ENCODE measurements at places on chromosomes 5 and 9. TPM values are rescaled to one million over a fixed set of nuclear protein-coding genes. Genes with fewer than 3 reads are reported as not detected.

- DNase-seq: no peak
Observed at GRCh38 chr5:88892669-88893068, 9.7 kb upstream of the MEF2C start.

KCTD16 gene
- total RNA-seq: 0.11 TPM

DNA sequence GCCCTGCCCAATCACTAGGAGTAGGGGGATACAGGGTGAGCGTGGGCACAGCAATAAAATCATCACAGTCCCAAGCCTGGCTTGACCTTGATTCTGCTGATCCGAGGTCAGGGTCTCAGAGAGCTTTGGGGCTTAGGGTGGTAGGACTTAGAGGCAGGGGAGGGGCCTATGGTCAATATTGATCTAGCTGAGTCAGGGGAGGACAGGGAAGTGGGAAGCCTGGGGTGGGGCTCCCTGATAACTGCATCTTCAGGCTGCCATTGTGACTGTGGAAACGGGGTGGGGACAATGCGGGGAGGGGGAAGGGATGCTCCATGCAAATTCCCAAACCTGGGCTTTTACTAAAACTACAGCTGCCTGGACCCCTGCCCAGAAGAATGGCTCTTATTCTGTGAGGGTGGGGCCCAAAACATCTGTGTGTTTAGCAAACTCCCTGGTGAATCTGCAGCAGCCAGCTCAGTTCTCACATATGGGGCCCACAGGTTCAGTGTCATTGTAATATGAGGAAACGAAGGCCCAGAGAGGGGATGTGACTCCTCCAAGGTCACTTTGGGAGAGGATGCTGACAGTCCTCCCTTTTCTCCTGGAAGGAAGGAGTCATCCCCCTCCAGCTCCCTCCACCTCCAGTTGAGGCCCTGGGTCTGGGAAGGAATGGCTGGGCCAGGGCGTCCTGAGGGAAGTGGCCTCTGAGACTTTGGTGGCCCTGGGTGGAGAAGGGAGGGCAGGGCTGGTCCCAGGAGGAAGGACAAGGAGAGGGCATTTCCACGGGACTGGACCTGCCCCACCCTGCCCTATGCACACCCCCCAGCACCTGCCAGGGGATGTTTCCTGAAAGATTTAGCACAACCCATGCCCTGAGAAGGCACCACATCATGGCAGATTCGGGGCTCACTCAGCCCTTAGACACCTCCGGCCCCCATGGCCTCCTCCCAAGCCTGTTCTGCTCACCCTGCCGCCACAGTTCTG, 26.4 kb downstream of the SLC6A7 start:
- no peak for DNase-seq

DNA sequence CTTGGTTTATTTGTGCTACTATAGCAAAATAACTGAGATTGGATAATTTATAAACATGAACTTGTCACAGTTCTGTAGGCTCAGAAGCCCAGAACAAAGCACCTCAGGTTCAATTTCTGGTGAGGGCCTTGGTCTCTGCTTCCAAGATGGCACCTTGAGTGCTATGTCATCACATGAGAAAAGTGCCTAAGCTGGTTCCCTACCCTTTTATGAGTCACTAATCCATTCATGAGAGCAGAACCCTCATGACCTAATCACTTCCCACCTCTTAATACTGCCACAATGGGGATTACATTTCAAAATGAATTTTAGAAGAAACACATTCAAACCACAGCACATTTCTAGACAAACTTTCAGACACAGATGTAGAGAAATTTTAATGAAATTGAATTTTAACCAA, 98.2 kb upstream of the PRSS3 start:
- no peak for DNase-seq

DNA sequence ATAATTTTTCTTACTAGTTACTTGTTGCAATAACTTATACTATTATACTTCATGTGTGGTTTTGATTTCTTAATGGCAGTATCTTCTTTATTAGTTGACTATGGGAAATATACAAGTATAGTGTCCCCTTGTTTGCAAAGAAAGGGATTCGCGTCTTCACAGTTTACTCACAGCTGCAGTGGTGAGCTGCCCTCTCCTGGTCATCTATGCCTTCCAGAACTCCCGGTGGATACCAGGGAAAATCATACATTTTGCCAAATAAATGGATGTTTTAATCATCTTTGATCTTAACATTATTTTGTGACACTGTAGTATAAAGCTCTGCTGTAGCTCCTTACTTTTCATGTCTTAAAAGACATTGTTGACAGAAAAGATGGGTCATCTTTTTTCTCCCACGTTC, 142.0 kb downstream of the ZCCHC7 start:
- DNase-seq: peak; percentile 29

PCDHGB2 gene
- 12.5 TPM for total RNA-seq

ZFP37 gene
- 4.9 TPM for total RNA-seq

- no peak for DNase-seq
Observed at GRCh38 chr5:176626876-176627236, 3.5 kb downstream of the SNCB start.

DNA sequence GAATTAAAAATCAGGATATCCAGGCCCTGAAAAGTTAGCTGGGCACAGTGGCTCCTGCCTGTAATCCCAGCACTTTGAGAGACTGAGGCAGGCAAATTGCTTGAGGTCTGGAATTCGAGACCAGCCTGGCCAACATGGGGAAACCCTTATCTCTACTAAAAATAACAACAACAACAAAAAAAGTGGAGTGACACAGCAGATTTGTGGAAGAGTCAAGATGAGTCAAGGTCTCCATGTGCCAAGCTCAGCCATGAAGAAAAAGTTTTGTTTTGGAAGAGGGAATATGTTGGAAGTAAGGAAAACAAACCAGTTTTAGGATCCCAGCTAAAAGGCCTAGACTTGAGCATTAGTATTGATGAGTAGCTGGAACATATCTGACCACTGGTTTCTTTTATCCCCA, 14.7 kb downstream of the LRRC70 start:
- peak; percentile 50 for DNase-seq

IQGAP2 gene
- 0.17 TPM for total RNA-seq

- DNase-seq: no peak
Observed at GRCh38 chr5:143870362-143870761, 58.4 kb downstream of the HMHB1 start.

GRCh38 chr5:53631251-53631650, 70.8 kb downstream of the NDUFS4 start:
- no peak for DNase-seq

DNA sequence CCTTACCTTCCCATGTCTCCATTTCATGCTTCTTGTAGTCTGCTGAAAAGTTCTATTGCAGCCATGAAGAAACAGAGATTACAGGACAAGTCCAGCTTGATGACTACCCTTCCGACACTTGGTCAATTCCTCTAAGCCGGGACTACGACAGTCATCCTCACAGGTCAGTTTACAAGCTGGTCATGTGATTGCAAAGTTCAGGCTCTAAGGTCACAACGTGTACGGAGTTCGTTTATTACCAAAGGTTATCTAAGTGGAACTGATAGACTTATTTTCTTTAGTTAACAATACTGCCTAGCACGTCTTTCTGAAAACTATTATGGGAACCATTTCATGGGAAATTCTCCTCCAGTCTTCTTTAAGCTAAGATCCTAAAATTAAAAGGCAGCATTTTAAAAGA, 88.5 kb upstream of the NR5A1 start:
- DNase-seq: no peak

ANKDD1B gene
- 0.06 TPM for total RNA-seq

DNA sequence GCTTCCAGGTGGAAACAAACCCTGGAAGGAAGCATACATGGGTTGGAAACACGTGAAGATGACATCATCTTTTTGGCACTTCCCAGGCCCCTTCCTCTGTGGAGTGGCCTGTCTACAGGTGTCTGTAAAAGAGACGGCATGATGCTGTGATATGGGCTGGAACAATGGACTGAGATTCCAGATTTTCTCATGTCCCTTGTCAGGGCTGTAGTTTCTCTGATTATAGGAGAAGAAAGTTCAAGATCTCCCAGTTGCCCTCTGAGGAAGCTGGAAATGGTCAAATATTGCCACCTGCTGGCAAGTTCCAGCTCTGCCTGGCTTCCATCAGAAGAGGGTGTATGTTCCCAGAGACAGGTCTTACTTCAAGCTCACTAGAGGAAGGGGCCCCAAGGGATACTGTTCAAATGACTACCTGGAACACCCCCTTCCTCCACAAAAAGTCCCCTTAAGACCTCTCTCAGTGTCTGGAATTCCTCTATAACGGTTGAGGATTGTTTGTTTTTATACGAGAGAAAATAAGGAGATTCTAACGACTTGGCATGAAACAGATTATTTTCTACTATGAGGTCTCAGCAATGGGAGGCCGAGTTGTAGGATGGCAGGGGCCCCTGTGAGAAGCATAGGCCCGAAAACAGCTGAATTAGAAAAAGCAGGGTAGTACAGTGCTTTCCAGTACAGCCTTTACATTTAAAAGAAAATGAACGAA, 7.3 kb upstream of the ANXA6 start:
- peak; percentile 73 for DNase-seq

GRCh38 chr9:26061948-26062575, 383.8 kb upstream of the TUSC1 start:
- no peak for DNase-seq

FLT4 gene
- total RNA-seq: 3.2 TPM

OR1Q1 gene
- total RNA-seq: not detected

GRCh38 chr5:144368556-144368955, 197.9 kb downstream of the KCTD16 start:
- peak; percentile 33 for DNase-seq

DNA sequence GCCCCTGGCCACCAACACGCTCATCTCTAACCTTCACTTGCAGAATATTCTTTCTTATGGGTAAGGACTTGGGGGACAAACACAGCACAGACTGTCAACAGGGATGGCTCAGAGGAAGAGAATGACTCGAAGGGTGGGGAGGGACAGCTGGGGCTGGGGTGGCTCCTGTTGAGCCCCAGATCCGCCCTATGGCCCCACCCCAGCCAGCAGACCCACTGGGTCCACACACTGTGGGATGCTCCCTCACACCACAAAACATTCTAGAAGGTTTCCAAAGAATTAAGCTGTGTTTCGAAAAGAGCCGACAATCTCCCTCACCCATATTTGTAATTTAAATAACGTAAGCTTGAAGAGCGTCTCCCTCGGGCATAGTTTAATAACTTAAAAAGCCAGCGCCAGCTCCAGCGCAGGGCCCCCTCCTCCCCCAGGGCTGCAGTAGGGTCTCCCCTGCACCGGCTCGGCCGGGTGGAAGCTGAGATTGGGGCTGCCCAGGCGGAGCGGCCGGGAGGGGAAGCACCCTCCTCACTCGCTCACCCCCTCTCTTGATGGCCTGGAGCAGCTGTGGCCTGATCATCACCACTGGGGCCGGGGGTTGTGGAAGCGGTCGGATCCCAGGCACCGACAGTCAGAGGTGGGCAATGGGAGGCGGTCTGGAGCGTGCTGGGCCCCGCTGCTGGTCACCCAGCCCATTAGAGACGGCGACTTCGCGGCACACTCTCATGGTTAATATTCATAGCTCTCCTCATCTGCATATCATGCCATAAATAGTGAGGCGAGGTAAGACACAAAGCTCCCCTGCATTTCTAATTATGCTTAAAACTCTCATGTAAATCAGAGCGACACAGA, 37.6 kb downstream of the NACC2 start:
- no peak for DNase-seq

DNA sequence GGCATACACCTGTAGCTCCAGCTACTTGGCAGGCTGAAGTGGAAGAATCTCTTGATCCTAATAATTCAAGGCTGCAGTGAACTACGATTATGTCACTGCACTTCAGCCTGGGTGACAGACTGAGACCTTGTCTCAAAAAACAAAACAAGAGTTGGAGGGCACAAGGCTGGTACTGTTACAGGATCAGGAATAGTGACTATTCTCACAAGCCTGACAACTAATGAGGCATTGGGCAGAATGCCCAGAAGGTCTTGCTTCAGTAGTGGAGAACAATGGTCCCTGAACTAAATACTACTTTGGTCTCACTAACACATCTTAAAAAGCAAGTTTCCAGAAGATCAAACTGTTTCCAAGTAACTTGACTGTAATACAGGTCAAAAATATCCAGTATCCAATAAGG, 182.9 kb upstream of the RFX3 start:
- no peak for DNase-seq

OGN gene
- not detected for total RNA-seq

- no peak for DNase-seq
Observed at GRCh38 chr5:121596882-121597281, 254.8 kb upstream of the FTMT start.

- no peak for DNase-seq
Observed at GRCh38 chr9:35958104-35958837, at the start of gene OR2S2. OR2S2 (minus strand) TSS chr9:35958154; CDS start chr9:35958098, 56 bp downstream.

- DNase-seq: no peak
Observed at GRCh38 chr5:36978196-36978595, 101.6 kb downstream of the NIPBL start.

DNA sequence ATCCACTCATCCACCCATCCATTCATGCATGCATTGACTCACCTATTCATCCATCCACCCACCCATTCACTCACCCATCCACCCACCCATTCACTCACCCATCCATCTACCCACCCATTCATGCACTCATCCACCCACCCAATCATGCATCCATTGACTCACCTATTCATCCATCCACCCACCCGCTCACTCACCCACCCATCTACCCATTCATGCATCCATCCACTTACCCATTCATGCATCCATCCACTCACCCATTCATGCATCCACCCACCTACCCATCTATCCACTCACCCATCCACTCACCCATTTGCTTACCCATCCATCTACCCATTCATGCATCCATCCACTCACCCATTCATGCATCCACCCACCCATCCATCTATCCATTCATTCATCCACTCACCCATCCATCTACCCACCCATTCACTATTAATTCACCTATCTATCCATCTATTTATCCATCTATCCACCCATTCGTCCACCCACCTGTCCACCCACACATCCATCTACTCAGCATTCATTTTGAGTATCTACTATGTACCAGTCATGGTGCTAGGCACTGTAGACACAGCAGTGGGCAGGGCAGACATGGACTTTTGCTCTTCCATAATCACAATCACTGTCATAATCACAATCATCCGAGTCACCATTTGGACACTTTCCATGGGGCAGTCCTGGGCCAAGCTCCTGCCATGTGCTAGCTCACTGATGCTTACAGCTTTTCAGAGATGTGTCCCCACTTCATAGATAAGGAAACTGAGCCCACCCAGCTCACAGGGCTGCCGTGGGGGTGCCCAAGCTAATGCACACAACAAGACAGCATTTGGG, 34.4 kb downstream of the HMCN2 start:
- no peak for DNase-seq

DNA sequence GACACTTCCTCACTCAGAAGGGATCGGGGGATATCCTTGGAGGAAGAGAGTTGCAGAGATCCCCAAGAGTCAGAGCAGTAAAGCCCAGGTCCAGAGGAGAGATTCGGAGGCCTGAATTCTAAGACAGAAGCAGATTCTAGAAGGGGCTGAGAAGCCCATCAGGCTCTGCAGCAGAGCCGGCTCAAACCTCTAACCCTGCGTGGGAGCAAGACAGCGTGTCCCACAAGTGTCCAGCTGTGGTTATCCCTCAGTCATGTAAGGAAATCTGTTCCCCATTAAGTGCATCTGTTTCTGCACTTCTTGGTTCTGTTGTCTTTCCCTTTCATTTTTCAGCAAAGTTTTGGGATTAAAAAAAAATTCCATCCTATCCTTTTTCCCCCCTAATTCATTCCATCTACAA, 4.8 kb upstream of the DIAPH1 start:
- peak; percentile 10 for DNase-seq

CD274 gene
- 5.5 TPM for total RNA-seq
